ENCODE measurements at places on chromosomes 4 and X.

DNA sequence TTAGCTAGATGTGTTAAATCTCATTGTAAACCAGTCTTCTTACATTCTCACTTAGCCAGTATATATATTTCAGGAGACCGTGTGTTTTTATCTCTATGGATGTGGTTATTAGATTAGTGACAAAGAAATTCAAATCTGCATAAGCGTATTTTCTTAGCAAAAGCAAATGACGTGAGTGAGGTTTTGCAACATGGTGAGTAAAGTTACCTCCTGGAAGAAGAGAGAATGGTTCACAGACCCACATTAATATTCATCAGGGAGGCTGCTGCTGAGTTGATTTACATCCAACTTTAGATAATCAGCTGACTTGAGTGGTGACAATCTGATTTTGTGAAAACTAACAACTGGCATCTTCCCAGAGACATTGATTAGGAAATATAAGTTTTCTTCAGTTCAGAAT, 589.9 kb upstream of the GALNT7 start:
- no peak for DNase-seq

DNA sequence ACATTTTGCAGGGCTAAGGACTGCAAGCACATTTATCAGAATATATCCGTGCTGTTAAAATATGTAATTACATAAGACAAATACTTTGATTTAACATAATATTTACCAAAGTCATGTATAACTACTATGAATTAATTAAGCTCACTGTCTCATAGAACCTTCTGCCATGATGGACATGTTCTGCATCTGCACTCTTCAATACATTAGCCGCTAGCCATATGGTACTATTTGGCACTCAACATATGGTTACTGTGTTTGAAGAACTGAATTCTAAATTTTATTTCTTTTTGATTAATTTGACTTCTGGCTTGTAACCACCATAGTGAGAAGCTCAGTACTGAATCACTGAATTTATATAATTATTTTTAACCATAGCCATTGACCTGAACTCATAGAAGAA, 427.0 kb upstream of the TRAM1L1 start:
- DNase-seq = no peak

GRCh38 chr4:138290805-138291204, 48.7 kb upstream of the SLC7A11 start:
- no peak for DNase-seq

GRCh38 chrX:106999002-106999975, 723 bp downstream of the MORC4 start:
- DNase-seq = peak; percentile 10

DNA sequence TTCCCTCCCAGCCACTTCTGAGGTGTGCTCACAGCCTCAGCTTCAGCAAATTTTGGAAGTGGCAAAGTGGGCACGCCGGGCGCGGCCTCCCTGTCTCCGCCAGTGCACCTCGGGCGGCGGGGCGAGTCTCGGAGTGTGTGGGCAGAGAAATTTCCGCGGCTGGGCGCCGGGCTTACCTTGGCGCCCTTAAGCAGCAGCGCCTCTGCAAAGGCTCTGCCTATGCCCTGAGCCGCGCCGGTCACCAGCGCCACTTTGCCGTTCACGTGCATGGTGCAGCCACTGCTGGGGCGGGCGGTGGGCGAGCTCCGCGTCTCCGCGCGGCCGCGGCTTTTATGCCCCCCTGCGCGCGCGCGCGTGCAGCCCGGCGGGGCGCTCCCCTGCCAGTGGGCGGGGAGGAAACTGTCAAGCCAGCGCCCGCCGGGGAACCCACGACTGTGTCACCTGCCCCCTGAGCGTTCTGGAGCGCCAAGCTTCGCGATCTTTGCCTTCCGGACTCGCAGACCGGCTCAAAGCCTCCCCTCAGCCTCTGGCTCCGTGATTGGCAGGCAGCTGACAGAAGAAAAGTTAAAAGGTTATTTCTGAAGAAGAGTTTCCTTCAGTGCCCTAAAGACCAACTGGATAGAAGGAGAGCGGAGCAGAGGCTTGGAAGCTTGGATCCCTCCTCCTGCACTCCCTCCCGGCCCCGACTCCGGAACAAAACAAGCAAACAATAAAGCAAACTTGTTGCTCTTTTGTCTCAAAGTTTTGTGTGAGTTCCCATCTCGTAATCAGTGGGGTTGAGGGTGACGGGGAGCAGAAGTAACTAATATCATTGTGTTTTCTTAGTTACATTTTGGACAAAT, at the start of gene HPGD:
HPGD (minus strand) TSS at position 306 of the 842 bp plus-strand sequence; CDS start at position 269, 37 bp downstream.
- DNase-seq = peak; percentile 1

GRCh38 chrX:41445171-41445570, 2.0 kb upstream of the NYX start:
- no peak for DNase-seq

- no peak for DNase-seq
Measured at GRCh38 chr4:173860094-173860493, 330.1 kb upstream of the HAND2 start.

DNA sequence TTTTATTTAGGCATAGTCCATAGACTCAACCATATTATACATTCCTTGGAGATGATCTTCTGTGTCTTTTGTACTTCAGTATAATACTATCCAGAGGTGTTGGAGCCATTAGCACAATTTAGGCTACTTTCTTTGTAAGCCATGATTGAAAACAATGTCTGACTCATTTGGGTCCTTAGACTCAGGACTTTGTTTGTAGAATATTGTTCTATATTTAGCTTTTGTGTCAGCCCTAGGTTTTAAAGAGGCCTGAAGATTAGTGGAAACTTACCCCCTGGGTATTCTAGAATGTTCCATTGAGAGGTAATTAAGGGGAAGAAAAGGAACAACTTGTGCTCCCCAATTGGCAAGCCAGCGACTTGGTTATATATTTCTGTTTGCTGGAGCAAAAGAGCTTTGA, 145.2 kb upstream of the SCML1 start:
- DNase-seq = no peak

- no peak for DNase-seq
Measured at GRCh38 chr4:26151615-26152014, 169.2 kb upstream of the RBPJ start.

- DNase-seq = no peak
Measured at GRCh38 chr4:25818876-25819275, 43.9 kb downstream of the SEL1L3 start.

DNA sequence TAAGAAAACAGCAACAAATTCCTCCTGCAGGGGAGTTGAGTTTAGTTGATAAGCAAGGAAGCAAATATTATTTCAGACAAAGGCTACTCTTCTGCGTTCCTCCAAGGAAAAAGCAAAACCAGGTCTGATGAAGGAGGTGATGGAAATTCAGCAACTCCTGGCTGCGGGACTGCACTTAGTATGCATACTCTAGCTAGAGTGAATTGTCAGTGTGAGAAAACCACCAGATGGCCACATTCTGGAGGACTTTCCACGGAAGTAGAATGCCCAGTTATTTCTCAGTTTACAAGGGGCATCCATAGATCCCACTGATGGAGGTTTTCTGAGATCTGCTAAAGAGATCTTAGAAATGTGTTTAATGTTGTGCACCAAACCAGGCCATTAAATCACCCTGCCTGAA, 338.6 kb upstream of the PUDP start:
- no peak for DNase-seq

DNA sequence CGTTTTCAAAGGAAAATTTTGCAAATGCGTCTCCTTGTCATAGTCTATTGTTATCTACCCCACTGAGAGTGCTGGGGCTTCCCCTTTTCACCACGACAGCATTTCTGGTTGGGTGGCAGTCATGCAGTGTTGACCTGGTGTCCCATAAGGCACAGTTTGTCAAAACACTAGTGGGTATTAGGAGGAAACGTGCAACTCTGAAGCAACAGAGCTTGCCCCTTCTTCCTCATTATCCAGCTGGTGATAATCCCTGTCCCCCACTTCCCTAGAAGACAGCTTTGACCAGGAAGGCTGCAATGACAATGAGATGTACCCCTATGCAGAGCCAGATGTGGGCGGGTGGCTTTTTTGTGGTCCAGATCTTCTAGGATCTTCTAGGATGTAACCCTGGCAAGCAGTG, 1.8 kb downstream of the TBC1D1 start:
- DNase-seq = no peak

DNA sequence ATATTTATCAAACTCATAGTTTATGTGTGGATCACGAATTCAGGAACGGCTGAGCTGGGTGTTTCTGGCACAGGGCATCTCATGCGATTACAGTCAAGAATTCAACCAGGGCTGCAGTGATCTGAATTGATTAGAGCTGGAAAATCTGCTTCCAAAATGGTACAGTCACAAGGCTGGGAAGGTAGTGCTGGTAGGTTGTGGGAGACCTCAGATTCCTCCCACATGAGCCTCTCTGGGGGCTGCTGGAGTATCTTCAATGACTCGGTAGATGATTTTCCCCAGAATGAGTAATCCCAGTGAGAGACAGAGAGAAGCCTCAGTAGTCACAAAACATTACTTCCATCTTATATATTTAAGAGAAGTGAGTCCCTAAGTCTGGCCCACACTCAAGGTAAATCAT, 36.2 kb upstream of the PRDX4 start:
- DNase-seq = no peak

DNA sequence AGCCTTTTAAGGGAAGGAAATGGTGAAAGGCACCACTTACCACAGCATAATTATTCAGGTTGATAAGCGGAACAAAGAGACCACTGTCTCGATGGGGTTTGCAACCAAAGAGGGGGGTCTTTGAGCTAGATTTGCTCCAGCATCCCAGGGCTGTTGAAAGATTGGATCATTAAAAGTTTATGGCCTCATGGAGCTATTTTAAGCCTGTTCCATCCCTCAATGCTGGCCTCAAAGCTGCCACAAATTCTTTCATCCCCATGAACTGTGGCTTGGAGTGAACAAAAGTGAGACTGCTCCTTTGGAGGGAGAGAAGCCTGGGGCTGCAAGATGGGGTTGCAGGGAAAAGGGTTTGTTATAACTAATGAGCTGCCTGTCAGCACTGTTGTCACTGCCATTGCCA, 209.8 kb downstream of the RTL9 start:
- no peak for DNase-seq

DNA sequence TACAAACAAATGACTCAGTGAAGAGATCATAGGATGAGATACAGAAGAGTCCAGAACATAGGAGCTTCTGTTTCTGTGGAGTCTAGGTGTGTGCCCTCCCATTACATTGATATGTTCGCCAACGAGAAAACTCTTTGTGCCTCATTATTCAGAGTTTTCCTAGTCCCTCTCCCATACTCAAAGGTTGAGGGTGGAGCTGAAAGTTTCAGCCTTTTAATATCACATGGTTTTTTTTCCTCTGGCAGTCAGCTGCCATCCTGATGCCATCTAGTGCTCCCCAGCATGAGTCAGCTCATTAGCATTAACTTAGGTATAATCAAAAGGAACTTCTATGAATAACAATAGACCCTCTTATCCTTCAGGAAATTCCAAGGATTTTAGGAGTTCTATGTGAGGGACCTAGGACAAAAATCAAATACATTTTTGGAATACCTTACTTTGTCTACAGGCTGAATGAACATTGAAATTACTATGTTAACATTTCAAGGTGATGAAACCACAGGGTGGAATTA, 559.6 kb upstream of the AMOT start:
- DNase-seq = no peak

DNA sequence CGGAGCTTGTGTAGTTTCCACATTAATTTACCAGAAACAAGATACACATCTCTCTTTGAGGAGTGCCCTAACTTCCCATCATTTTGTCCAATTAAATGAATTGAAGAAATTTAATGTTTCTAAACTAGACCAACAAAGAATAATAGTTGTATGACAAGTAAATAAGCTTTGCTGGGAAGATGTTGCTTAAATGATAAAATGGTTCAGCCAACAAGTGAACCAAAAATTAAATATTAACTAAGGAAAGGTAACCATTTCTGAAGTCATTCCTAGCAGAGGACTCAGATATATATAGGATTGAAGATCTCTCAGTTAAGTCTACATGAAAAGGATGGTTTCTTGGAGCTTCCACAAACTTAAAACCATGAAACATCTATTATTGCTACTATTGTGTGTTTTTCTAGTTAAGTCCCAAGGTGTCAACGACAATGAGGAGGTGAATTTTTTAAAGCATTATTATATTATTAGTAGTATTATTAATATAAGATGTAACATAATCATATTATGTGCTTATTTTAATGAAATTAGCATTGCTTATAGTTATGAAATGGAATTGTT, at the start of gene FGB:
FGB (plus strand) TSS at position 315 of the 558 bp plus-strand sequence; CDS start at position 323, 8 bp downstream.
- DNase-seq = no peak

DNA sequence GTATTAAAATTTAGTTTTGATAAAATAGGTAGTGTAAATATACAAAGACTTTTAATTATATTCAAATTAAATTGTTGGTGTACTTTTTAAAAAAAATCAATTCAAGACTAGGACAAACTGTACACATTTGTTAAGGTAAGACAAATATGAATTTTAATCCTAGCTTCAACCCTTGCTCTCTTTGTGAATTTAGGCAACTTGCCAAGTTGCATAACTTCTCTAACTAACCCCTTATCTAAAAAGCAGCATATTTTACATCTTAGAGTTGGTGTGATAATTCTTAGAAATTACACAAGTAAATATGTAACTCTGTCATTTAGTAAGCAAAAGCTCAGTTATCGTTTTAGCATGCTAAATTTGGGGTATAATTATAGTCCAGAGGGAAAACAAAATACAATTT, 78.1 kb upstream of the FSTL5 start:
- no peak for DNase-seq
